ENCODE measurements at places on chromosomes 6 and 20. TPM values are rescaled to one million over a fixed set of nuclear protein-coding genes. Genes with fewer than 3 reads are reported as not detected.

Gene CNR1
- not detected for total RNA-seq

DNA sequence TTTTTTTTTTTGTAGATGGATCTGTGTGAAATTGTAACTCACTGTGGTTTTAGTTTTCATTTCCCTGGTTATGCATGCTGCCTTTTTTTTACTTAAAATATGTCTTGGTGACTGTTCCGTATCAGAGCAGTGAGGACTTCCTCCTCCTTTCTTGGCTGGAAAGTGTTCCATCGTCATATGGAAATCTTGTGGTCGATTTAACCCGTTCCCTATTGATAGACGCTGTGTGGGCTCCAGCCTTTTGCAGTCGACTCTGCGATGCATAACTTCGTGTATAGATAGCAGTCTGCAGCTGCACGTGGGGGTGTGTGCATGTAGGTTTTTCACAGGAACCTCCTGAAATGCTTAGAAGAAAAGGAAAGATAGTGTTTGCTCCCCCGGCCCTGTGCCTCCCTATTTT, 28.1 kb upstream of the PNPLA1 start:
- no peak for DNase-seq

DNA sequence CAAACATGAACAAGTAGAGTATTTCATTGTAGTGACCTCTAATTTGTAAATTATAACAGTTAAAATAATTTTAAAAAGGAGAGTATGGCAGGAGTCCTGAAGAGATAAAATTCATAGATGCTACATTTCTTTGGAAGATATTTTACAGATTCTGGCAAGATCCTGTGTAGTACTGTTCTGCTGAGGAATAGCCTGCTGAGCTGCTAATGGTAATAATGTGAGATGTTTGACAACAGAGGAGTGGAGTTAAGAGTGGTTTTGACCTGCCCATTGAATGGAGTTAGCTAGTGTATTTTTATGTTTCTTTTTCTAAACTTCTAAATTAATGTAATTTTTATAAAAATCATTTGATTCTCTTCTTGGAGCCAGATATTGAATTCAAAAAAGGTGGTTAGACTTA, 11.8 kb downstream of the CLVS2 start:
- DNase-seq: no peak

DNA sequence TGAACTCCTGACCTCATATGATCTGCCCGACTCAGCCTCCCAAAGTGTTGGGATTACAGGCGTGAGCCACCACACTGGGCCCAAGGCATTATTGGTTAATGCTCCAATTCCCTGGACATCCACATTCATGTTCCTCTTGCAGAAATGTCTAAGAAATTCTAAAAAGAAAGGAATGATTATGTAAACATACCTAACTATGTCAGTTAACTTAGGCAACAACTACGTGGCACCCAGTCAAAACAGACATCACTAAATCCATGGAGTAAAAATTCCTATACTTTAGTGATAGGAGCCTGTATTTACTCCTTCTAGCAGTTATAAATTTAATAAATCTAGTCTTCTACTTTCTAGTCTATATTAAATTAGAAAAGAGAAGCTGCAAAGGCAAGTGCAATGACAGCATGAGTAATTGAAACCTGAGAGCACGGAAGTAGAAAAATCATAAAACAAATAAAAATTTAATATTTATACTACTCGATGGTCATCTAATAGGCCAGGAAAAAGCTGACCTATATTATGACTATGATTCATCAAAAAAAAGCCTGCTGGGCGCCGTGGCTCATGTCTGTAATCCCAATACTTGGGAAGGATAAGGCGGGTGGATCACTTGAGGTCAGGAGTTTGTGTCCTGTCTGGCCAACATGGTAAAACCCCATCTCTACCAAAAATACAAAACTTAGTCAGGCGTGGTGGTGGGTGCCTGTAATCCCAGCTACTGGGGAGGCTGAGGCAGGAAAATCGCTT, 4.2 kb downstream of the AHI1 start:
- DNase-seq: peak; percentile 69

DNA sequence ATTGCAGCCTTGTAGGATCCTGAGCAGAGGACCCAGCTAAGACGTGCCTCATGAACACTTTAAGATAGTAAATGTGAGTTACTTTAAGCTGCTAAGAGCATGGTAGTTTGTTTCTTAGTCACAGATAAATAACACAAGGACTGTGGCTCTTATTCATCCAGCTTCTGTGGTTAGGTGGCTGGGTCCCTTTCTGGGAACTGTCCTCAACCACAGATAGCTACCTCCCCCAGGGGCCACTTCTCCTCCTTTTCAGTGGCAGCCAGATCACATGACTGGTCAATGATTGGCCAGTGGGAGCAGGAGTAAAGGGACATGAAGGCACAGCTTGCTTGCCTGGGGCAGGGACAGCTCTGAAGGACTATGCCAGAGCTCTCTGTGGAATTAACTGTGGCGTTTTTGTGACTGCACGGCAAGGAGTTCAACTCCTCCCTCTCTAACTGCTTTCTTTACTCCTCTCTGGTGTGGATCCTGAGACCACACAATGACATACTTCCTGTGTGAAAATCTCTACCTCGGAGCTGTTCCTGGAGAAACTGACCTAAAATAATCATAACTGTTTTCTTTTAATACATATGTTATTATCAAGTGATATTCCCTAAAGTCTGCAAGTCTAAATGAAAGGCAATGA, 76.5 kb downstream of the NRN1 start:
- DNase-seq: no peak

DNA sequence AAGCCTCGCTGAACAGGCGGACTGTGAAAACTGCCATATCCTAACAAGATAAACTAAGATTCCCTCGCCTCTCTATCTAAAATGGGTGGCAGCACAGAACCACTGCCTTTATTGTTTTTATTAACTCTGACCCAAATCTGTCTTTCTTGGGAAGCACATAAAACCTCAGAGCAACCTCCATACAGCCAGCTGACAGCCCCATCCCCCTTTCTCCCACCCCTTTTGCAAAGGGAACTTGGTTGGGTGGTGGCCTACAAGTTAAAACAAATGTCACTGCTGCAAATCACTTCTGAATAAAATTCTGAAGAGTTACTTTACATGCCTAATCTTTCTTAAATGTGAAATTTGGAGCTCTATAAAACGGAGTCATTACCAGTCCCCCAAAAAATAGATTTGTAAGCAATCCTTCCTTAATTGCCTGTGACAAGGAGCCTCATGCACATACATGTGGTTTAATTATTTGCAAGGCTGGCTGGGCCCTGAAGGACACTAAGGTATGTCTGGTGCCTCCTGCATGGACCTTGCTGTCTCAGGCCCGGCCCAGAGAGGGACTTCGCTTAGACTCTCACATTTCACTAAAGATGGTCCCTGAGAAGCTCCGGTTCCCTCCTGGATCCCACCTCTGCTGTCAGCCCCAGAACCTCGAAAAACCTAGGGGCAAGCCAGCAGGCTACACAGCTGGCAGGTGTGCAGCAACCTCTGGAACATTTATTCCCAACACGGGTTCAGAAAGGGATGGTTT, 21.7 kb downstream of the PXDC1 start:
- DNase-seq: no peak

Gene PHACTR1
- not detected for total RNA-seq

DNA sequence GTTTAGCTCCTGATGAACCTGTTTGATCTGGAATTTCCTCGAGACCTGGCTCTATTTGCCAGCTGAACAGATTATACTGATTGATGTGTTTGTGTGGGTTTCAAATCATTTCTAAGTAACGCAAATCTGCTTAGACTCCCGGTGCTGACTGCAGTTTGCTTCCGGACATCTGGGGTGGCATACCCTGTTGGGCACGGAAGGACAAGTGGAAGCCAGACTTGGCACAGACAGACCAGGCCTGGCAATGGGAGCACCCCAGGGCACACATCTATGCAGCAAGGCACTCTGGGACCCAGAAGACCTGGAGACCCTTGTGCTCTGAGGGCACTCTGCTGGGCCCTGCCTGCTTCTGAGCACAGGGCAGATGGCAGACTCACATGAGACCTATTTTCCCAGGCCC, 433.7 kb upstream of the CHD6 start:
- DNase-seq: no peak

Gene EYA4
- total RNA-seq: 10.0 TPM

DNA sequence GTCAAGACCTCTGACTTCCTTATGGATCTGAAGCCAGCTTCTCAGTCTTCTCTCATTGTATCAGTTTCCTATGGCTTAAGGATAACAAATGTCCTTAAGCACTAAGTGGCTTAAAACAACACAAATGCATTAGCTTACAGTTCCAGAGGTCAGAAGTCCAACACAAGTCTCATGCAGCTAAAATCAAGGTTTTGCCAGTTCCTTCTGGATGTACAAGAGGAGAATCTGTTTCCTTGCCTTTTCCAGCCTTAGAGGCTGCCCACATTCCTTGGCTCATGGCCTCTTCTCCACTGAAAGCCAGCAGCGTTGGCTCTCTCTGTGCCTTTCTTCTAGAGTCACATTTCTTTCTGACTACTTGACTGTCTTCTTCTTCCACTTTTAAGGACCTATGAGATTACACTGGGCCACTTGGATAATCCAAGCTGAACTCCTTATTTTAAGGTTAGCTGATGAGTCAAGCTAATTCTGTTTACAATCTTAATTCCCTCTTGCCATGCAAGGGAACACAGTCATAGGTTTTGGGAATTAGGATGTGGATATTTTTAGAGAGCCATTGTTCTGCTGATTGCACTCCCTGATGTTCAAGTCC, 179.0 kb downstream of the BCAS1 start:
- peak; percentile 81 for DNase-seq

All from PC-3 (cell line).